ENCODE measurements at places on chromosomes 1 and 21.
A peak's percentile ranks its signal among the peaks of the same experiment; 100 is the strongest.

DNA sequence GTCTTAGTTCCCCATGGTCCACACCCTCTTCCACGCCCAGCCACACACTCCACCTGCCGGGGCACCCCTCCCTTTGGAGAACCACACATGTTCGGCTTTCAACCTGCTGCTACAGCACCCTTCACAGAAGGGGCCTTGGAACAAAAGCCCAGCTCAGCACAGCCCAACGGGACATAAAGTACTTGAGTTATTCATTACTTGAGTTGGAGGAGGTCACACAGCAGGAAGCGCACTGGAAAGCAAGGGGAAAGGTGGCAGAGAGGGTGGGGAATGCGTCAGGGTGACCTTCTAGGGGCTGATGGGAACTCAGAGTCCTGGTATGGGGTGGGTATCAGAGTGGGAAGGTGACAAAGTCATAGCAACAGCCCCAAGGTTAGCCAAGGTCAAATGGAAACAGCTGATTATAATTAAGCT is 3.0 kb upstream of the ATP1B1 start:
- no peak for DNase-seq

- no peak for DNase-seq
Measured at GRCh38 chr1:4124631-4125145, 224.6 kb upstream of the C1orf174 start.

DNA sequence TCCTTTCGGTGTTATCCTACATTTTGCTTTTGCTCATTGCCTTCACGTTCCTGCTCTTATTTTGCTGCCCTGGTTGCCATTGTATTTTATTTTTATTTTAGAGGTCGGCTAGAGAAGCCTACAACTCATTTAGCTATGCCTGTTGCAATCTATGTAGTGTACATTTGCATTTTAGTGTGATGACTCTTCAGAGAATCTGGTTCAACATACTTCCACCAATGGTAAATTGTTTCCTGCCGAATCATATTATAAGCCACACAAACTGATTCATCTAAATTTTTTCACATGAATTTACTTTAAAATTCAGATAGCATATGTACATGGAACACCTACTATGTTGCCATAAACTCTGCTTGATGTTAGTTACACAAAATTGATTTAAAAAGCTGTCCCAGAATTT is 1596.9 kb downstream of the PLA2G4A start:
- DNase-seq = no peak

DNA sequence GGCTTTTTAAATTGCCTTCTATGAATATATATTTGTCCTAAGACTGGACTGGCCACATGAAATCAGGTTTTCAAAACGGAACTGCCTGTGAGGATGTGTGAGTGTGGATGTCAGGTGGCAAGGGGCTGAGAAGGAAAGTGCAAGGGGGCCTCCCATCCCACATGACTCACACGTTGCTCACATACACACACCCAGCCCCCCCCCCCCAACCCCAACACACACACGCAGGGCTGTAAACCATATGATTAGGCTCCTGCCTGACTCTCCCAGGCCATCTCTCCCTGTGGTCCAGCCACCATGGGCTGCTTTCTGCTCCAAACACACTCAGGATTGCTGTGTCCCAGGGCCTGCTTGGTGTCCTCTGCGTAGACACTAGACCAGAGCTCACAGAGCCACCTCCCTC is 22.4 kb downstream of the DEGS1 start:
- DNase-seq = peak; percentile 41

DNA sequence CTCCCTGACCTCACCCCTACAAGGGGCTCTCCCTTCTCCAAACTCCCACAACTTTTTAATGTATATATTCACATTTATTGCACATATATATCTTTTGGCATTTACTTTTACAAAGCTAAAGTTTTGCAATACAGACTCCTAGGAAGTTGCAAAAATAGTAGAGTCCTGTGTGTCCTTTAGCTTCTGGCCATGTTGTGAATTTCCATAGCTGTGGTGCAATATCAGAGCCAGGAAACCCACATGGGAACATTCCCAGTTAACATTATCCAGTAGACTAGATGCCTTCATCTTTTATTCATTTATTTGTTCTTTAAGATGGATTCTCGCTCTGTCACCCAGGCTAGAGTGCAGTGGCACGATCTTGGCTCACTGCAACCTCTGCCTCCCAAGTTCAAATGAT is 343.0 kb downstream of the PCP4 start:
- DNase-seq = no peak

DNA sequence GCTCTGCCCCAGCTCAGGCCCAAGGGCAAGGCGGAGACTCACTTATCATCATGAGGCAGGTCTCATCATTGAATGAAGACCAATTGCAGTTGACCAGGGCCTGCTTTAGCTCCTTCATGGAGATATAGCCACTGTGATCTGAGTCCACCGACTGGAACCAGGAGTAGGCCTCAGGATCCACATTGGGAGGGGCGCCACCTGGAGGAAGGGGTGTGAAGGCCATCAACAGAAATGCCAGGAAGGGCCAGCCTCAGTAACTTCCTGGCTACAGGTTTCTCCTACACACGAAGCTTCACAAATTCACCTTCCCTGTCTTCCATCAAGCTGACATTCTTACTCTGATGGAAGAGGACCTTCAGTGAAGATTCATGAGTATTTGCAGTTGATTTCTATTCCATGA is 11.6 kb downstream of the PEF1 start:
- peak; percentile 13 for DNase-seq

DNA sequence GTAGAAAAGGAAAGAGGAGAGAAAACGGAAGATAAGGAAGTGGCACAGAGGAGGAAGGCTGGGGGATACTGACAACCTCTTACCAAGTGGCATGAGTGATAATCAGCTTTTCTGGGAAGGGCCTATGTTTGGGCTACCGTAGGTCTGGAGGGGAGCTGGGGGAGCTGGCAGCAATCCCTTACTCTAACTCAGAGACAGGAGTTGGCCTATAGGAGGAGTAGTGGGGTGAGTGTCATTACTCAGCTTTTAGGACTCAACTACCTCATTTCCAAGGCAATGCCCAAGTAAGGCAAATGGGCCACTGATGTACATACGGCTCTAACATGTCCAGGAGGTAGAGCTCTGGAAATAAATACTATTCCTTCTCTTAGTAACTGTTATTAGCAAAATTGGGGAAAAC is 48.7 kb upstream of the DMRTA2 start:
- no peak for DNase-seq

DNA sequence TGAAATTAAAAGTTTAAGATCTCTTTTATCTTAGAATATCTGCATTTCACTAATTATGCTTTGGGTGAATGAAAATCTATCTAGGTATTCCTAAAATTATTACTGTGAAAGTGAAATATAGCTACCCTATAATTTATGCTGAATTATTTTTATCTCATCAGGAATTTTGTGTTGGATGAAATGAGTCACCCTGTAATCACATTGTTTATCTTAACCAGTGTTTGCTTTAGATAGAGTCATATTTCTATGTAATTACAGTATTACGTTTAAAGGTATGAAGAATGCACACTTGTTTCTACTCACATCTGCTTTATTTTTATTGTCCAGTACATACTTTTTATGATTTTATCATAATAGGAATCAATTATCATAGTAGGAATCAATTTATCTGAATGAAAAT is 249.2 kb downstream of the NCAM2 start:
- DNase-seq = no peak

- DNase-seq = no peak
Measured at GRCh38 chr1:7576946-7577657, 194.0 kb upstream of the VAMP3 start.

DNA sequence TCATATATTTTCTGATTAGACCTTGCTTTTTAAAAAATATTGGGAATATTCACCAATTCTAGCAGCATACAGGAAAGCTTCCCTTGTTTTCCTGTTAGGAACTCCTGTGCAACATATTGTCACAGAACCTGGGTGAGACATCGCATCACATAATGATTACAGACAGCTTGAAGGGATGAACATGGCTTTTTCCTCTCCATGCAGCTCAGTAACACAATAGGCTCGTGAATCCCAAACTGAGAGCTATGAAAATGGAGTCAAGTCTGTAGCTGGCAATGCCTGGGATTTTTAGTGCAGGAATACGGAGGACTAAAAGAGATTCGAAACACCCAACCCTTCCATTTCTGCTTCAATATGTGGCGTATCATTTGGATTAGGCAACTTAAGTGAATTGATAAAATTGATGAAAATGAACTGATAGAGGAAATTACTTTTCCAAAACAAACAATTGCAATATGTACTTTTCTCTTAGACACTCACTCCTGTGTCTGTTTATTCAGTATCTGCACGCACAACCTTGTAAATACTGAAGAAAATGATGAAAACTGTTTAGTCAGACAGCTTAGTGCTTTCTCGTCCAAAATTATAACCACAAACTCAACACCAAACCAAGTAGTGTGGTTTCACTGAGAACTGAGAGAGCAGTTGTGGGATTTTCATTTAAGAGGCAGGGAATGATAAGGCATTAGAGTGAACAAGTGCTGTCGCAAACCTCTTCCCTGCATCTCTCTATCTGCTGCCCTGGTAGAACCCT is 250.4 kb downstream of the PTBP2 start:
- DNase-seq = no peak

- DNase-seq = no peak
Measured at GRCh38 chr1:80837066-80837465, 963.7 kb upstream of the ADGRL2 start.

- no peak for DNase-seq
Measured at GRCh38 chr1:40851643-40852042, 10.5 kb downstream of the CITED4 start.

GRCh38 chr1:118073648-118074435 is 111.2 kb downstream of the SPAG17 start:
- DNase-seq = no peak
